Lung (tissue), 17 donors: ENCODE measurements at places on chromosomes 5 and 9. TPM values are rescaled to one million over a fixed set of nuclear protein-coding genes. Genes with fewer than 3 reads are reported as not detected.

GRCh38 chr5:110757118-110757729, 18.4 kb downstream of the SLC25A46 start:
- DNase-seq: no peak

GRCh38 chr5:73591102-73591695, 25.7 kb downstream of the UTP15 start:
- peak; percentile 87 for DNase-seq

GRCh38 chr5:103345461-103345860, 86.9 kb downstream of the MACIR start:
- no peak for DNase-seq

DNA sequence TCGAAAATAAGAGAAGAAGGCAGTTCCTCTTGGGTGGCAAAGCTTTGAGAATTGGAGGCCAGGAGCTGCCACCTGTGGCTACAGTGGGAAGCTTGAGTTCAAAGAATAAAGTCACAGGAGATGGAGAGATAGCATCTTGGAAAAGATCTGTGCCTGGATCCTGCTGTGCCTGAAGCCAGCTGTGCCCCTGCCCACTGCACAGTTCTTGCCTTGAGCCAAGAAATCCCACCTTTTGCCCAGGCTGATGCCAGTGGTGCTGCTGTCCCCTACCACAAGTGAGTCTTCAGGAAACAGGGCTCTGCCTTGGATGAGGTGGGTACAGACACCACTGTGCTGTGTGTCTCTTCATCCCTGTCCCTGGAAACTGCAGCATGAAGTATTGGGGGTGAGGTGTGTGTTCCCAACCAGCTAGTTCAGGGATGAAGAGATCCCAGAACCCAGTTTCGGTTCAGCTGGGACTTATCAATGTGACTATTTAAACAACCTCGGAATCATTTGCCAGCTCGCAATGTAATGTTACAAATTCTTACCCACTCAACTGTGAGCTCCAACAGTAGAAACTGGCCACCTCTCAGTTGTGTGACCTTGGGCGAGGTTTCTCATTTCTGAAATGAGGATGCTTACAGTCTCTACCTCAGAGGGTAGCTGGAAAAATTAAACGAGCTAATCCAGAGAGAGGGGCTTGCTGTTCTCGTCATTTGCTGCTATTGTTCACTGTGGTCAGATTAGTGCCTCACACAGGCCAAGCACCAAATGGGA, 5.9 kb downstream of the IER5L start:
- no peak for DNase-seq

DNA sequence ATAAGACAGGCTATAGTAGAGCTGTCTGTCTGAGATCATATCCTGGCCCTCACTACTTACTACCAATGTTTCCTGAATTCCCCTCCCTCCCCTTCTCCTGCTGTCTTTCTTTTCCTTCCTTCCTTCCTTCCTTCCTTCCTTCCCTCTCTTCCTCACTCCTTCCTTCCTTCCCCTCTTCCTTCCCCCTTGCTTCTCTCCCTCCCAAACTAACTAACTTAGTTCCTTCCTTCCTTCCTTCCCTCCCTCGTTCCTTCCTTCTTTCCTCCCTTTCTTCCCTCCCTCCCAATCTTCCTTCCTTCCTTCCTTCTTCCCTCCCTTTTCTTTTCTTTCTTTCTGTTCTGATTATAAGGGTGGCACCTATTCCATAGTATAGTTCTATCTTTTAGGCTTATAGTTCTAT, 150.0 kb upstream of the GDNF start:
- DNase-seq: no peak

DNA sequence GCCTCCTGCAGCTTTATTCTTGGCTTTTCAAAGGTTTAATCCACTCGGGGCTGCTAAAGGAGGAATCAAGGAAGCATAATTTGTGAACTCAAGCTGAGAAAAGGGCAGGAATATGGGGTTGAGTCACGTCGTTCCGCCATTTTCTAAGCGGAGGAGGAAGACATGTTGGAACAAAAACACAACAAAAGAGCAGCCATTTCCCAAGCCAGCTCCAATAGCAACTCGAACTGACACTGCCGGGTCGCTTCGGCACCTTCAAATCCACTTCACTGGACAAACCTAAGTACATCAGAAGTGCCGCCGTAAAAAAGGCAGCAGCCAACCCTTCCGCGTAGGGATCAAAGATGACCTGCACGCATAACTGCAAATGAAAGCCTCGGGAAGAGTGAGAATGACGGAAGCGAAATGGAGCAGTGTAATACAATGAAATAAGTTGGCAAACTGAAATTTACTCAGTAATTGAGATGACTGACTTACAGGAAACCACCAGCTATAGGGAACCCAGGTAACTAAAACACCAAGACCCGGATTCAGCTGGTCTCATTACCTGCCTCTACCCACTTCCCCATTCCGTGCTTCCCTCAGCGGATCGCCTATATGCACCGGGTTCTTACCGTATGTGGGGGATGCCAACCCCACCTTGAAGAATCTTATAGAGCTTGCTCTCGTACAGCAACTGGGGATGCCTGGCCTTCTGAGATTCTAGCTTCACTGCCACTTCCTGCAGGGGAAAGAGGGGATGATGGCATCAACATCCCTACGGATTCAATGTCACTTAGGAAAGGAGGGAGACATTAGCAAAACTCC, 1.6 kb downstream of the CSNK1A1 start:
- DNase-seq: peak; percentile 60

DNA sequence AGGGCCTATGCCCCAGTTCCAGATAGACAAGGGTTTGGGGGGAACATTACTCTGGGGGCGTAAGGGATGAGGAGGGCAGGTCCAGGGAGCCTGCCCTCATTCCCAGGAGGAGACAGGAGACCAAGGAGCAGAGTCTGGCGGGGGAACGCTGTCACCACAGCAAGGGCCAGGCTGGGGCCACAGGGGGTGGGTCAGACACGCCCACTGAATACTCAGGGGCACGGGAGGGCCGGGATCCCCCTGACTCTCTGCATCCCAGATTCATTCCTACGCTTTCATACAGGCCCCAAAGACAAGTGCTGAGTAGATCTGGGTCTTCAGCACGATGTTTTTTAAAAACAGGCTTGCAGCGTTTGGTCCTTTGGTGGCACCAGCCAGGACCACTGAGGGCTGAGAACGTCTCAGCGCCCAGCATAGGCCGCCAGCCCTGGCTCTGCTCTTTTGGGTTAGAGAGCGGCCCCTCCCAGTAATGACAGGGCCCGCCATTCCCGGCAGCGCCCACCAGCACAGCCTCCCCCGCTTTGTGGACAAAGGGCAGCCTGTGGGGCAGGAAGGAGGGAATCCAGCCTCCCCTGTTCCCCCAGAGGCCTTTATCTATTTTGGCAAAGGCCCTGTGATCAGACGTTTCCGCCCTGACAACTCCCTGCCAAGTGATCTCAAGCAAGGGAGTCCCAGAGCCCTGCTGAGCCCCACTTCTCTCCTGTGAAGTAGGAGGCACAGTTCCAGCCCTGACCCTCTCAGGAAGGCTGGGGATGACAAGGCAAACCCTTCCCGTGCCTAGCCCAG, 24.9 kb downstream of the NEK6 start:
- DNase-seq: peak; percentile 94

Gene CATSPER3
- 0.61 TPM for total RNA-seq

- DNase-seq: no peak
Observed at GRCh38 chr9:97964901-97965300, 18.2 kb upstream of the ANP32B start.

Gene NTRK2
- total RNA-seq: 6.2 TPM

DNA sequence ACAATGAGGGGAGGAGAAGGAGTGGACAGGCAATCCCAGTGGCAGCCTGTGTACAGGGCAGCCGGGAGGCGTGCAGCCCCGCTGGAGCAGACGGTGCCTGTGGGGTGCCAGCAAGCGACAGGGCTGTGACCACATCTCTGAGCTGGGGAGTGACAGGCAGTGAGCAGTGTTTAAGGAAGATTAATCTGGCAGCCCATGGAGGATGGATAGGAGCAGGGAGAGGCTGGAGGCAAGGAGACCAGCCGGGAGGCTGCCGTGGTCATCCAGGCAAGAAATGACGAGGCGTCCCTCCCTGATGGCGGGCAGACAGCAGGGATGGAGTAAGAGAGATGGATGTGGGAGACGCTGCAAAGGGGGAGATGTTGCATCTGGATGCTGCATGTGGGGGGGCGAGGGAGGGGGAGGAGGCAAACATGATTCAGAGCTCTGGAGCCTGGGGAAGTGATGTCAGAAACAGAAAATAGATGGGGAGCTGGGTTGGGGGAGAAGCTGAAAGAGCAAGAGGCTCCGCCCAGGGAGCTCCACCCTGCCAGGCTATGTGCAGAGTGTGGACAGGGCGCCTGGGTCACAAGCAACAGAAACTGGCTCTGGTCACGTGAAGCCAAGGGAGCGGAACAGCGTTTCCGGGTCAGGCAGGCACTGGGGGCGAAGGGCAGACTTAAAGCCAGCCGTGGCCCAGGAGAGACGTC, 12.6 kb downstream of the UNC5A start:
- DNase-seq: no peak

DNA sequence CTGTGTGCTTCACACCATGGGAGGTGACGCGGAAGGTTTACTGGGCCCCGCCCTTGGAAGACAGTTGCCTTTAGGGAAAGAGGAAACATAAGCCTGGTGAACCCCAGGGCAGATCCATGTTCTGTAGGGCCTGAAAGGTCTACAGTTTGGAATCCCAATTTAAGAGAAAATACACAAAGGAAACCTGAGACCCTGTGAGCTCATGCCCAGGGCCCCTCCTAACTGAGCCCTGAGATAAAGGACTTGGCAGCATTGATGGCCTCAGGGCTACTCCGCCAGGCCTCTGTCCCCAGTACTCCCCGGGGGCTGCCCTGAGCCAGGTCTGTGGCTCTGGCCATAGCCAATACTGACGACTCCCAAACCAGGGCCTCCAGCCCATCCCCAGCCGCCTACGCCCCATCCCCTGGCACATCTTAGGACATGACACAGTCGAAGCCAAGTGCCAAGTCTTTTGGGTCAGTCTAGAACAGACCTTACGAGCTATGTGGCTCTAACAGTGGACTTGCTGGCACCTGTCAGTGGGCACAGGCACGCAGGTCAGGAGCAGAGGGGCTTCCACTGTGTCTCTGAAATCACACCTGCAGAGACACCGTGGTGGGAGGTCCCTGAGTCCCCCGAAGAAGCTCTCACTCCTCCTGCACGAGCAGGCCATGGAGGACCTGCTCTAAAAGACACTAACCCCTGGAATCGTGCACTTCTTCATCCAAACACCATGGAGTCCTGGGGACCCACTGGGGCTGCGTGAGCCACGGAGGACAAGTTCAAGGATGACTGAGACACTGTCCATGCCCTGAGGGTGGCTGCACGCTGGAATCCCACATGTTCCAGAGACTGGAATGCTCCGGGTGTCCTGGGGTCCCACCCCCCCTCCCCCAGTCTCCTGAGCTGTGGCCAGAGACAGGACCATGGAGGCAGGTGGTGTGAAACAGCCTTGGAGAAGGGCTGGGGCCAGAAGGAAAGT, 40.3 kb upstream of the BARHL1 start:
- no peak for DNase-seq

Gene CDKN2B-AS1
- 0.57 TPM for total RNA-seq

Gene FAXDC2
- 37.5 TPM for total RNA-seq

GRCh38 chr9:102845827-102846371, 149.2 kb upstream of the CYLC2 start:
- DNase-seq: no peak

Gene GNA14
- 15.1 TPM for total RNA-seq

- DNase-seq: no peak
Observed at GRCh38 chr5:15472116-15472515, 27.9 kb upstream of the FBXL7 start.
